ENCODE measurements at places on chromosomes 11 and 22. TPM values are rescaled to one million over a fixed set of nuclear protein-coding genes. Genes with fewer than 3 reads are reported as not detected.

The EIF3M gene
- 220 TPM for polyA plus RNA-seq

The APOL6 gene
- polyA plus RNA-seq = 1.0 TPM

The OR5B21 gene
- not detected for polyA plus RNA-seq

The ARHGAP20 gene
- 0.29 TPM for polyA plus RNA-seq

The OR56A1 gene
- polyA plus RNA-seq = not detected

The CECR2 gene
- polyA plus RNA-seq = 1.7 TPM

The E2F8 gene
- 1.5 TPM for polyA plus RNA-seq

The ELFN2 gene
- polyA plus RNA-seq = 0.01 TPM

The SMIM35 gene
- not detected for polyA plus RNA-seq

The GAS2L1 gene
- polyA plus RNA-seq = 5.1 TPM

The TBX1 gene
- polyA plus RNA-seq = 18.2 TPM

The OR8A1 gene
- not detected for polyA plus RNA-seq

The LRRC74B gene
- polyA plus RNA-seq = not detected

The CLNS1A gene
- 62.1 TPM for polyA plus RNA-seq

The JAM3 gene
- 5.8 TPM for polyA plus RNA-seq

The LRRN4CL gene
- 3.7 TPM for polyA plus RNA-seq

The HTR3A gene
- 0.03 TPM for polyA plus RNA-seq

The MYBPC3 gene
- polyA plus RNA-seq = 0.13 TPM

The TSPAN32 gene
- polyA plus RNA-seq = 0.04 TPM

The SLC29A2 gene
- 69.5 TPM for polyA plus RNA-seq

The NEFH gene
- polyA plus RNA-seq = 0.18 TPM

The SLC15A3 gene
- polyA plus RNA-seq = 7.8 TPM

The CYP2D6 gene
- 0.23 TPM for polyA plus RNA-seq

The C11orf21 gene
- polyA plus RNA-seq = 0.04 TPM

The SLC1A2 gene
- polyA plus RNA-seq = 0.05 TPM

The OR52N4 gene
- not detected for polyA plus RNA-seq

The CAVIN3 gene
- polyA plus RNA-seq = 21.5 TPM

The C11orf97 gene
- polyA plus RNA-seq = not detected

The YDJC gene
- 5.8 TPM for polyA plus RNA-seq

The OR56B4 gene
- not detected for polyA plus RNA-seq

The ANGPTL5 gene
- polyA plus RNA-seq = 0.03 TPM

The ESAM gene
- 37.2 TPM for polyA plus RNA-seq

The CD3D gene
- 0.12 TPM for polyA plus RNA-seq

The OR52I1 gene
- not detected for polyA plus RNA-seq

The TH gene
- 0.16 TPM for polyA plus RNA-seq

The SPDYC gene
- not detected for polyA plus RNA-seq

The RAG2 gene
- polyA plus RNA-seq = not detected

The IFTAP gene
- polyA plus RNA-seq = 28.2 TPM

The GAL3ST3 gene
- not detected for polyA plus RNA-seq

Measured in psoas muscle (tissue), 8 donors.